ELF-1 (cell line): ENCODE measurements at places on chromosomes 16 and 17.

GRCh38 chr16:719815-720446 is 1.0 kb upstream of the ANTKMT start:
- peak; percentile 43 for DNase-seq

GRCh38 chr16:12176051-12176450 is 199.5 kb downstream of the SNX29 start:
- DNase-seq = no peak

DNA sequence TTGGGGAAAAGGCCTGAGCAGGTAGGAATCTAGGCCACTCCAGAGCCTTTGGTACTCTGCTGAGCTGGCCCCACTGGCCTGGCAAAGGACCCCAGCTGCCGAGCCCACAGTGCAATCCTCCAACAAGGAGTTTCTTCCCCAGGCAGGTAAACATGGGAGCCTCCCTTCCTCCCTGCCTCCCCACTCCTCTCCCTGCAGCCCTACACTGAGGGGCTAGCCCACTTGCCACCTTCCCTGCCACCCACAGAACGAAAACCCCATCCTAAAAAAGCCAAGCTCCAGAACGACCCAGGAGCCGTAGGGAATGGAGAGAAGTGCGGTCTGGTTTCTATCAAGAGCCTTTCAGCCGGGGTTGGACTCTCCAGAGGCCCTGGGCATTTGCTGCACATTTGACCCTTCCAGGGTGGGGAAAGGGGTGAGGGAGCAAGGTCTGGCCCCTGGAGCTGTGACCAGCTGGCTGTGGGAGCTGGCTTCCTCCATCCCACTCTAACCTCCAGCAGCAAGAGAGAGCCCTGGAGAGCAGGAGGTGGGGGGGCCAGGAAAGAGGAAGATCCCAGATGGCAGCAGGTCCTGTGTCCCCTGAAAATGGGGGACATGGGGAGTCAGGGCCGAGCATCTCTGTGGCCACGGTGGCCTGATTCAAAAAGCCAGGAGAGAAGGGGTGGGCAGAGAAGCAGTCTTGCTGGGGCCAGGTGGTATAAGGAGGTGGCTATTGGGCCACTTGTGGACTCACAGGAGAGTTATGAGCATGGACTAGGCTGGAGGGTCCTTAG is 1.3 kb downstream of the HID1 start:
- peak; percentile 25 for DNase-seq

DNA sequence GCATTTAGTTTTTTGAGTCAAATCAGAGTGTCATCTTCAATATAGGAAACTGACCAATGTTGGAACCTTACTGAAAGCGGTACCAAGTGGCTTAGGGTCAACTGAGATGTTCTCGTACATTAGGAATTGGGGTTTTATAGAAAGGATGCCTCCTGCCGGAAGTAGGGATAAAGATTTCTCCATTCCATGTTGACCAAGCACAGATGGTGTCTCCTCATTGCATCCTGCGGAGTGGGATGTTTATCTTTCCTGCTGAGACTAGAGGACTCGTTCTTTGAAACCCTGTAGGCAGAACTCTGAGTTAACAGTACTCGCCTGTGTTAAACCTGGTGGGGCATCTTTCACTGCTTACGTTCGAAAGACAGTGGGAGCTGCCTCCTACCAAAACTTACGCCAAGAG is 1.4 kb downstream of the SHISA6 start:
- no peak for DNase-seq

- DNase-seq = no peak
These were observed 31.4 kb upstream of the PMFBP1 start for GRCh38 chr16:72203401-72203800.
